ENCODE measurements at places on chromosomes 5 and 9.

DNA sequence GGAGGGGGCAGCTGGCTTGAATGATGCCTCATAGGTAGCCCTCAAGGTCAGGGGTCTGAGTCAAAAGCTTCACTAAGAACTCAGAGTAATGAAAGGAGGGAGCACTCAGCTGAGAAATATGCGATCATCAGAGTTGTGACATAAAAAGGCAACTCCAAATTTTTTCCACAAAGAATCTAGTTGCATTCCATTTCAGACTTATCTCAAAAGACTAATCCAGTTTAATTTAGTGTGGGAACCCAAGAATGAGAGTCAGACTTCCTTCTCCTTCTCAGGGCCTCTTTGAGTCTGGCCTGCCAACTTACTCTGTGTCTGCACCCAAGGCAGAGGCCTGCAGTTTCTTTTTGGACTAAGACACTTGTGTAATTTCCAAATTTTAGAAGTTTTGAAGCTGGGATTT lies 34.7 kb downstream of the GABRP start:
- no peak for DNase-seq

GRCh38 chr9:112422417-112423148 lies 42.7 kb downstream of the HSDL2 start:
- DNase-seq, result no peak

DNA sequence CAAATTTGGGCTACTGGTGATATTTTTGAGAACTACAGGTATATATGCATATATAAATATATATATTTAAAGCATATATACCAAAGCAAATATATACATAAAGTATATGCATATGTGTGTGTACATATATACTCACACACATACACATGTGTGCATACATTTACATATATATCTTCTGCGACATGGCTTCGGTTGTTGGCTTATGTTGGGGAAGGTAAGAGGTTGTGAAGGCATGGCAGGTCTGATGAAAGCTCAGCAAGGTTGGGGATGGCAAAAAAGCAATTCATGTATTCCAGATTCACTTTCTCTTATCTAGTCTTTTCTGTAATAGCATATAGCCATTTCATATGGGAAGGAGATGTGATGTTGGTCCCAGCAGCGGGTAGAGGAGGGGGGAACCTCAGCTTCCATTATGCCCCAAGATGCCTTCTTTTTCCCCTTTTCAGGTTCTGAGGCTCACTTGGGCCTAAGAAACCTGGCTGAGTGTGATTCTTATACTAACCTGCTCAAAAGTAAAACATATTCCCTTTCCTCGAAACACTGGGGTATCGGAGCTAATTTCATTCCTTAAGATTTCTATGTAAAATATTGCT lies 201.7 kb downstream of the MEF2C start:
- no peak for DNase-seq

DNA sequence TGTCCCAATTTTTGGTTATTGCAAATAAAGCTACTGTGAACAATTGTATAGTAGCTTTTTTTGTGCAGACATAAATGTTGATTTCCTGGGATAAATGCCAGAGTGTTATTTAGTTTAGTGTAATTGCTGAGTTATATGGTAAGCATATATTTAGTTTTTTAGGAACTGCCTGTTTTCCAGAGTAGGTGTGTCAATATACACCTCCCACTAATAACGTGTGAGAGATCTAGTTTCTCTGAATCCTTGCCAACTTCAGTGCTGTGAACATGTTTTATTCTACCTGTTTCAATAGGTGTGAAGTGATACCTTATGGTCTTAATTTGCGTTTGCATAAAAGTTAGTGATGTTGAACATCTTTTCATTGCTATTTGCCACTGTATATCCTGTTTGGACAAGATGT lies 9.1 kb upstream of the OR2S2 start:
- no peak for DNase-seq

DNA sequence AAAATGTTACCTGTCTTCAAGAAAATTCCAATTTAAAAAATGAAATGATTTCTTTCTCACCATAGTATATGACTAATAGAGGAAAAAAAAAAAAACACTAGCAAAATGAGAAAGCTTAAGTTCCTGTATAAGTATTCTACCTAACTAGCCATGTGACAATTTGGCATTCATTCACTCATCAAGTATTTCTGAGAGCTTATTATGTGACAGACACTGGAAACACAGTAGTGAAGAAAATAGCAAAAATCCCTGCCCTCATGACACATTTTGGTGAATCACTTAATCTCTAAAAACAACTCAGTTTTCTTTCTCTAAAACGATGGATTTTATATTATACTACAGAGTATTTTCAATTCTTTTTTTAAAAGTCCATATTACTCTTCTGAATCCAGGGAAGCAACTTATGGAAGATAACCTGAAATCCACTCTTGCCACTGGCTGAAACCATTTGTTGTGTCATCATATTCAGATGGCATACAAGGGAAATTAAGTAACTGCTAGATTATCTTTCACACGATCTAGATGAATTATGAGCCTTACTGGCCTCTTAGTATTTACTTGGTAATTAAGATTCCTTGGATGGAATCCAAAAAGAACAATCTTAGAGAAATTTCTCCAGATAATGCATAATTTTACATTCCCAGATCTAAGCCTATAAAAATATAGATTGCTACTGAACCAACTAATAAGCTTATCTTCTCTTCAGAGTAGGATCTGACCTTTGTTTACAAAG lies 5.5 kb downstream of the PTBP3 start:
- DNase-seq, result no peak

DNA sequence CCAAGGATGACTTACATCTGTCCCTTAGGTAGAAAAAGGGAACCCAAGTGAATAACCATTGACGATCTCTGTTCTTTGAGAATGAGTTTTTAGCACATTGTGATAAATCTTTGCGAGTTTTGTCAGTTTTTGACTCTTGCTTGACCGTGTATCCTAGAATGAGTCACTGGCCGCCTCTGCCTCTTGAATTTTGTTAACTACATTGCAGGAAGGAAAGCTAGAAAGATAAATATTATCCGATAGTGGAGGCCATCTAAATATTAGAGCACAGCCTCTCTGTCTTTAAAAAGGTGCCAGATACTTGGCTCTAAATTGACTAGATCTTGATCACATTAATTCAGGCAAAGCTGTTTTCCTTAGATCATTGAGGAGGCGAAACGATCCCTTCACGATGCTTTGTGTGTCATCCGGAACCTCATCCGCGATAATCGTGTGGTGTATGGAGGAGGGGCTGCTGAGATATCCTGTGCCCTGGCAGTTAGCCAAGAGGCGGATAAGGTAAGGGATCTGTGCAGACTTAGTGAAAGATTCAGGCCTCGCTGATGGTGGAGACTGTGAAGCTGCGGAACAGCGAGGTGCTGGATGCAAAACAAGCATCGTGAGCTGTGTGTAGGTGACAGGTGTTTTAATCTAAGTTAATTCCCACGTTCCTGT lies 12.2 kb downstream of the CCT5 start:
- DNase-seq, result no peak

GRCh38 chr9:109150925-109151545 lies 16.0 kb downstream of the FRRS1L start:
- DNase-seq, result no peak

DNA sequence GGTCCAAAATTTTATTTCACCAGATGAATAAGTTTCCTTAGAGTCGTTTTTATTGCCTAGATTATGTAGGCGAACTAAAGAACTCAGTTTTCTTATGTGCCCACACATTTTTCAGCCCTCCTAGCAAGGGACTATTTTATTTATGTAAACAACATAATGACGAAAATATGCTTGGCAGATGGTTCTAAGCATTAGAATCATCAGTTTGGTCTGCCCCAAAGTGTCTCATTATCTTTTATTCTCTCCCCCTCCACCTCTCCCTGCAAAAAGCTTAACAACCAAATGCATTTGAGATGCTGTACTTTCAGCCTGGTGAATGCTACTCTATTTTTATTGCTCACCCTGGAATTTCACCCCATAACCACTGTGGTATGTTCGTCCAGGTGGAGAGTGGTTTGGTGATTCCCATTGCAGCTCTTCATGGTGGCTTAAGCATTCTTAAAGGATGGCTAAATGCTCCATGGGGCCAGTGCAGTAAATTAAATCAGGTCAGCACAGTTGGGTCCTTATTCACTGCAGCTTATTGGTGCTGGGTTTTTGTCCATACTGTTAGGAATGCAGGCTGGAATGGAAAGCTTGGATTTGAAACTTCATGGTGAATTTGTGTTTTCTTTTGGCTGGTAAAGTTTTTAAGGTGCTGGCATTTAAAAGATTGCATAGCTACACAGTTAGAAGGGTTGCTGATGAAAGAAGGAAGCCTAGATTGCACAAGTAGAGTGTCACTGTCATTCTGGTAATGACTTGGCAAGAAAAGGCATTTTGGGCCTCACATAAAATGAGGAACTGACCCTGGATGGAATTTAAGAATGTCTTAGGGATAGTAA lies 39.2 kb downstream of the TLE4 start:
- DNase-seq, result no peak

GRCh38 chr9:5025416-5025815 lies 40.3 kb downstream of the JAK2 start:
- no peak for DNase-seq

- DNase-seq, result no peak
Measured at GRCh38 chr5:168057905-168058304, 233.5 kb upstream of the WWC1 start.

DNA sequence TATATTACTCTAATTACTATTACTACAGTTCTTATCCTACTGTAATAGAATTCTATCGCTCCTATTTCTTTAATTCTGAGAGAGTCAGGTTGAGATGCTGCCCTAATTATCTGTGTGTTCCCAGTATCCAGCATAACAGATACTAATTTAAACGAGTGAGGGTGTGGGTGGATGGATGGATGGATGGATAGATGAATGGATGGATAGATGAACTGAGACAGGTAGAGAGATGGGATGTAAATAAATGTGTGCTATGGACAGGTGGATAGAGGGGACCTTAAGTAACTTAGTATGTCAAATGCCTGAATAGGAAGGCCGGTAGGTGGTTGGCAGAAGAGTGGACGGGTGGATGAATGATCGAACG lies 143.6 kb upstream of the ADRA1B start:
- no peak for DNase-seq

GRCh38 chr5:35538198-35538931 lies 79.3 kb upstream of the SPEF2 start:
- DNase-seq, result no peak

DNA sequence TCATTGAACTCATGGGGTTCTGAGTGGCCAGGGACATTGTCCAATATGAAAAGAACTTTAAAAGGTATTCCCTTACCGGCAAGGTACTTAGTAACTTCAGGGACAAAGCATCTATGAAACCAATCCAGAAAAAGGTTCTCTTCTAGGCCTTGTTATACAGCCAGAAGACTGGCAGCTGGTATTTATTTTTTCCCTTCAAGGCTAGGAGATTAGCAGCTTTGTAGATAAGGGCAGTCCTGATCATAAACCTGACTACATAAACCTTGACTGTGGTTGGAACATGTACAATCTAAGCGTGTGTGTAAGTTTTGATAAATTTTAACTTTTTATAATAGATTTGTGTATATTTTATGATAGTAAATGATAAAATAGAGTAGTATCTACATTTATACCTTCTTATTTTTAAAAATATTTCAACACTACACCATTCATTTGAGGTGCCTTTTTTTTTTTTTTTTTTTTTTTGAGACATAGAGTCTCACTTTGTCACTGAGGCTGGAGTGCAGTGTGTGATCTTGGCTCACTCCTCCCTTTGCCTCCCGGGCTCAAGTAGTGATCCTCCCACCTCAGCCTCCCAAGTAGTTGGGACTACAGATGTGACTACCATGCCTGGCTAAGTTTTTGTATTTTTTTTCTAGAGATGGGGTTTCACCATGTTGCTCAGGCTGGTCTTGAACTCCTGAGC lies 24.5 kb downstream of the RANBP17 start:
- no peak for DNase-seq

DNA sequence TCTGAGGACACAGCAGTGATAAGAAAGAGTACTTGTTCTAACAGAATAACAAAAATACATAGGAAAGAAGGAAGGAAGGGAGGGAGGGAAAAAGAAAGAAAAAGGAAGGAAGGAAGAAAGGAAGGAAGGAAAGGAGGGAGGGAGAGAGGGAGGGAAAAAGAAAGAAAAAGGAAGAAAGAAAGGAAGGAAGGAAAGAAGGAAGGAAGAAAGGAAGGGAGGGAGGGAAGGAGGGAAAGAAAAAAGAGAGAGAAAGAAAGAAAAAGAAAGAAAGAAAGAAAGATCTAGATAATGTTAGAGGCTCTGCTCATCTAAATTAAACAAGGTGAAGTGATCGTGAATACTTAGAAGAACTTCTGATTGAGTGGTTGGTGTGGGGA lies 29.8 kb downstream of the DUSP1 start:
- no peak for DNase-seq

DNA sequence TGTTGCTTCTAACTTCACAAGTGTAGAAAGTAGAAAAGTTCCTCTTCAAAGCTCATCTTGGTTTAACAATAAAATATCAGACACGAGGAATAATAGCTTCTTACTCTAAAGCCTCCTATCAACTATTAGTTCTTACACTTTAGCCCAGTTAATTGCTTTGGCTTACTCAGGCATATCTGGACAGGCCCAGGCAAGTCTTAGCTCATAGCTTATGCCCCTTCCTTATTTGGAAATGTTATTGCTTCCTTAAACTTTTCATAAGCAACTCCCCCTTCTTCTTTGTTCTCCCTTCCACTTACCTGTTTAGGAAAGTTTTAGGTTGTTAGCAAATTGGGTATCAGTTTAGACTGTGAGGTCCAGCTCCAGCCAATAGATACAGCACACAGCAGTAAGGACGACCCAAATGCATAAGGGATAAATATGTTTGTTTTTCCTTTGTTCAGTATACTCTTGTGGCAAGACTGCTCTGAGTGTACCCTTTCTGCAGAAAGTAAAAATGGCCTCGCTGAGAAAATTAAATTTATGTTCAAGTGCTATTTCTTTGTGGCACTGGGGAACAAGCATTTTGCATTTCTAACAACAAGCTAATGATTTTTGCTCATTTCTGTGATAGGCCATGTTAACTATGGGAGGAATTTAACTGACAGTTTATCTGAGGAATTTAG lies 162.1 kb downstream of the SMC2 start:
- DNase-seq, result no peak

DNA sequence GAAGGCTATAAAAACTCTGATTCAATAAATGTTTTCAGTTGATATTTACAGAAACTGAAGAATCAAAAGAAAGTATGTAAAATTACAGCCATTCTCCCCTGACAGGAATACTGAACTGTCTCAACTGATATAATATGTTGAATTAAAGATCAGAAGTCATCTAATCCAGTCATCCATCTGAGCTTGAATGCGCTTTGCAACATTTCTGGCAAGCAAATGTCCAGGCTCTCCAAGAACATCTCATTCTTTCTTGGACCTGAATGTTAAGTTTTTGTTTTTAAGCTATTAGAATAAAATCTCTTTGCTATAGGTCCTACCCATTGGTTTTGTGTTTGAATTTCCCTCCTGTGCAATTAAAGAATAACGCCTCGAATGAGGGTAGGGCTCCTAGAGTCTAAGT lies 120.5 kb downstream of the MPDZ start:
- DNase-seq, result no peak

DNA sequence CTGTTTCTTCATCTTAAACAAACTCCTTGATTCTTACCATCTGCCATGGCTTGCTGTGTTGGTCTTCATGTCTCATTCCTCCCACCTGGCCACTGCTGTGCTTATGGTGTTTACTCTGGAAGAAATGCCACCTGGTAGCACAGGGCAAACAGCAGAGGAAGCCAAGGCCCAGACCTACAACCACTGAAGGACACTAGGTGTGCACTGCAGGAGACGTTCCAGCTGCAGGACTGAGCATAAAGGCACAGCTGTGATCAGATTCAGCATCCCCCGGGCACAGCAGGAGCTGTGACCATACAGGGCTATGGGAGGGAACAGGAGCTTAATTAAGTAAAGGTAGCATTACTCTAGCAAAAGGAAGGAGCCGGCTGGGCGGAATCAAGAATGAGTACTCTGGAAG lies 12.6 kb upstream of the GNAQ start:
- DNase-seq, result no peak
